ENCODE measurements at places on chromosomes 6 and 20.

- no peak for DNase-seq
Observed at GRCh38 chr6:4773181-4773580, 3.0 kb upstream of the CDYL start.

GRCh38 chr6:79425589-79426311 lies 111.5 kb downstream of the LCA5 start:
- DNase-seq: no peak

DNA sequence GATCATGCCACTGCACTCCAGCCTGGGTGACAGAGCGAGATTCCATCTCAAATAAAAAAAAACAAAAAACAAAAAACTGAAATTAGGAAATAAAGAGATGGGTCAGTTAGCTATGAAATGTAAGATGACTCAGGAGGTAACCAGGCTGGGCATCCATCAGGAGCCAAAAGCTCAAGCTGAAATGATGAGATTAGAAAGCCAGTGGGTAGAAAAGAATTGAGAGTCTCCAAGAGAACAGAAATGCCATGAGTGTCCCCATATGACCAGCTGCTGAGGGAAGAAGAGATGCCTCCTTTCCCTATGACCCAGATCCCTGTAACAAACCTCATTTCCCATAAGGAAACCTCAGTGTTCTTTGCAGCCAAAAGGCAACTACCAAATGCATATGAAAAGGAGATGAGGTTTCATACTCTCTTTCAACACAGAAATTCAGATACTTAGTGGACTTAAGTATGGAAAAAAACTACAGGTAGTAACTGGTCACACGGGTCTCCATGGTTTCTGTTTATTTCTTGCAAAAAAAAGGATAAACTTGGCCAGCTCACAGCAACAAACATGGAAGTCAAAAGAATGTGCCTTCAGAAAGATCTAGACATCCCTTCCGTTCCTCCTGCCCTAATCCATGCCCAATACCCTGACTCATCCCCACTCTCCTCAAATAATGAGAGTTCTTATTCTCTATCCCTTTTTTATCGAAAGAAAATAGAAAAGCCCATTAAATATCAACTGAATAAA lies 8.1 kb downstream of the ARHGAP18 start:
- no peak for DNase-seq

GRCh38 chr6:19830171-19830570 lies 7.0 kb upstream of the ID4 start:
- no peak for DNase-seq

DNA sequence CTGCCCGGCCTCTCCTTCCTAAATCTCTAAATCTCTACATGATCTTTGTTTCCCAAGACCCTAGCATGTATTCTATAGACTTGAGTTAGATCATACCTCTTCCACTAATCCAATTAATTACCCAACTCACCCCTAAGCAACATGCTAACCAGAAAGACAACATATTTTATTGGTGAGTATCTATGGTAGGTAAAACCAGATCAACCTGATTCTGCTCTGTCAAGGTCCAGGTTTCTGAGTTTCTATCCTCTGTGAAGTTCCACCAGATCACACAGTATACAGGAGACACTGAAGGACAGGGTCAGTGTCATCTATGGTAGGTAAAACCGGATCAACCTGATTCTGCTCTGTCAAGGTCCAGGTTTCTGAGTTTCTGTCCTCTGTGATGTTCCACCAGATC lies 363.2 kb upstream of the MARCKS start:
- no peak for DNase-seq

DNA sequence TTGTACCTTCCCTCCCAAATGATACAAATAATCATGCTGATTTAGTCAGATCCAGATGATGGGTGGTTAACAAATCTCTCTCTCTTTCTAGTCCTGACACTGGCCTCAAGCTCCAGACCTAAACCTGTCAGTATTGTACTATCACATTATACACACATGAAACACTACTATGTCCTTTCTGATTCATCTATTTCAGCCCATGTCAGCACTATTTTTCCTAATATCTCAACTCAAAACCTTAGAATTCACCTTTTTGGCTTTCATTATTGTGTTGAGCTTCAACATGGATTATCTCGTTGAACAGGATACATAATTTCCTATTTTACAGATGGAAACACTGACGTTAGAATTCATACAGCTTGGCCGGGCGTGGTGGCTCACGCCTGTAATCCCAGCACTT lies 3.5 kb downstream of the PIGU start:
- DNase-seq: no peak

DNA sequence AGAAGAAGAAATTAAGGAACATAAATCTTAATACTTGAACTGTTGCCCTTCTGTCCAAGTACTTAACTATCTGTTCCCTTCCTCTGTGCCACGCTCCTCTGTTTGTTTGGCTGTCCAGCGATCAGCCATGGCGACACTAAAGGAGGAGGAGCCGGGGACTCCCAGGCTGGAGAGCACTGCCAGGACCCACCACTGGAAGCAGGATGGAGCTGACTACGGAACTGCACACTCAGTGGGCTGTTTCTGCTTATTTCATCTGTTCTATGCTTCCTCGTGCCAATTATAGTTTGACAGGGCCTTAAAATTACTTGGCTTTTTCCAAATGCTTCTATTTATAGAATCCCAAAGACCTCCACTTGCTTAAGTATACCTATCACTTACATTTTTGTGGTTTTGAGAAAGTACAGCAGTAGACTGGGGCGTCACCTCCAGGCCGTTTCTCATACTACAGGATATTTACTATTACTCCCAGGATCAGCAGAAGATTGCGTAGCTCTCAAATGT lies 17.1 kb downstream of the IRF4 start:
- no peak for DNase-seq

- no peak for DNase-seq
Observed at GRCh38 chr6:32222333-32223230, 1.3 kb downstream of the NOTCH4 start.

- DNase-seq: no peak
Observed at GRCh38 chr6:105596284-105596755, 193.4 kb upstream of the PREP start.

DNA sequence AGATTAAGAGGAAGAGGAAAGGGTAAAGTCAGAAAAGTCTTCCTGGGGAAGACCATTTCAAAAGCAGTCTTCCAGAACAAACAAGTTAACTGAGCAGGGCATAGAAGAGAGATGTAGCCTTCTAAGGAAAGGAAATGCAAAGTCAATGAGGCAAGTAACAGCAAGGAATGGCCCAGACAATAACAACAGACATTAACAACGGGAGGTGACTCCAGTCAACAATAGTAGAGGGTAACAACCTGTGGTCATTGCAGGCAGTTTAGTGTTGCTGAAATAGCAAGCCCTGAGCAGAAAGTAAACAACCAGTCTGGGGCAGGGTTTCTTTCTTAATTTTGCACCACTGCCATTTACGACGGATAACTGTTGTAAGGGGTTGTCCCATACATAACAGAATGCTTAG lies 2.1 kb downstream of the MDN1 start:
- DNase-seq: no peak

GRCh38 chr20:44217342-44218092 lies 6.9 kb upstream of the OSER1 start:
- no peak for DNase-seq

GRCh38 chr6:150857062-150857944 lies 8.2 kb upstream of the MTHFD1L start:
- no peak for DNase-seq

- no peak for DNase-seq
Observed at GRCh38 chr6:12178521-12178920, 111.6 kb upstream of the EDN1 start.

DNA sequence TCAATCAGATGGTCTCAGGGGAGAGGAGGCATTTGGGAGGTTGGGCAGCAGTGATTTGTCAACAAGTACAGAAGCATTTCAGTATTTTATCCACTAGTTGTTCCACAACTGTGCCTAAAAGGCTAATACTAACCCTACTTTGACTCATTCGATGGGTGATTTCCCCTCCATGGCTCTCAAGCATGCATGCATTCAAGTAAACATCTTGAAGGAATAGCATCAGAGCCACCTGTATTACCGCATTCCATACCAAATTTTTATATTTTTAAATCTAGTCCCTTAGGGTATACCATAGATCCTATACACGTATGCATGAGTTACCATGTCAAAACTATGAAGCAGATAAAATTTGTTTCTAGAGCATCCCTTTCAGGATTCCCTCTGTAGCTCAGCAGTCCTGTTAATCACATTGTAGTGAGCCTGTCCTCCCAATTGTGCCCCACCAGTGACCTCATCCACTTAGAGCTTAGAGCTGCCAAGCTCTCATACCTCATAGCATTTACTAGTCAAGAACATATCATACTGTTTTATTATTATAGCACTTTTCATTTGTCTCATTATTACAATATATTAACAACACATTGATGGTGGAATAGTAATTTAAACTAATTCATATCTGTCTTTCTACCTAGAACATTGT lies 213.8 kb downstream of the LAMA2 start:
- no peak for DNase-seq

GRCh38 chr6:131382631-131383030 lies 190.4 kb upstream of the ARG1 start:
- DNase-seq: no peak

- DNase-seq: no peak
Observed at GRCh38 chr20:21618759-21619416, 86.6 kb upstream of the PAX1 start.

GRCh38 chr20:41145317-41145716 lies 8.0 kb downstream of the PLCG1 start:
- DNase-seq: no peak

- DNase-seq: no peak
Observed at GRCh38 chr6:15518878-15519277, 143.9 kb downstream of the DTNBP1 start.

GRCh38 chr6:12246900-12247299 lies 43.3 kb upstream of the EDN1 start:
- no peak for DNase-seq

DNA sequence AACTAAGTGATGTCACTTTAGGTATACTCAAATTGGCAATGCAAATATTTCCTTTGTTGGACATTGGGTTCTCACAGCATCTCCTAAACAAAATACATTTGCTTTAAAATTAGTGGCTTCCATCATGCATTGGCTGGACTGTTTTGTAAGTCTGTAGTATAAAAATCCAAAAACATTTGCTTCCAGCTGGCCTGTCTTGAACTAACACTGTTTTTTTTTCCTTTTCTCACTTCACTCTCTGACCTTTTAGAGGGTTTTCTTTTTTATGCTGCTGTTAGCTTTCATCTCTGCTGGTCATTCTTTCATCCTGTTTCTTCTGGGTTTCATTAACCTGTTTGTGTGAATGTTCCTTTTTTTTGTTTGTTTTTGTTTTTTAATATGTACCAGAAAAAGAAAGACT lies 121.7 kb upstream of the MLIP start:
- DNase-seq: no peak

GRCh38 chr6:144149894-144150709 lies at the start of gene STX11:
Gene STX11 (plus strand): TSS chr6:144150517. CDS start chr6:144186628, 36,111 bp downstream.
- DNase-seq: peak; percentile 36

DNA sequence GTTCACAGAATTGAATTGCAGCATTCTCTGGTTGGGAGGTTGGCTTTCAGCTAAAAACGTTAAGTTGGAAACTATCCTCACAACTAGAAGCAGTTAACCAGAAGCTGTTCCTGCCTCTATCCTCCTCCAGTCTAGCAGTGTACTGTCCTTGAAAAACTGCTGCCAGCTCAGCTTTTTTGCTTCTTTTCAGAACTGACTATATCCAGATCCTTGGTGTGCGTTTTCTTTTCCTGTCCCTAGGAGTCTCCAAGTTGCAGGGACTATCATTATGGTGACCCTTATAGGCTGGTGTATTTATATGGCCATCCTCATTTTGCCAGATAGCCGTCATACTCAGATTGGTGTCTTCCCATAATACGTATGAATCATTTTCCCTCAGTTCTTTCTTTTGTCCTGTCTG lies 5.5 kb downstream of the ITCH start:
- DNase-seq: peak; percentile 21

DNA sequence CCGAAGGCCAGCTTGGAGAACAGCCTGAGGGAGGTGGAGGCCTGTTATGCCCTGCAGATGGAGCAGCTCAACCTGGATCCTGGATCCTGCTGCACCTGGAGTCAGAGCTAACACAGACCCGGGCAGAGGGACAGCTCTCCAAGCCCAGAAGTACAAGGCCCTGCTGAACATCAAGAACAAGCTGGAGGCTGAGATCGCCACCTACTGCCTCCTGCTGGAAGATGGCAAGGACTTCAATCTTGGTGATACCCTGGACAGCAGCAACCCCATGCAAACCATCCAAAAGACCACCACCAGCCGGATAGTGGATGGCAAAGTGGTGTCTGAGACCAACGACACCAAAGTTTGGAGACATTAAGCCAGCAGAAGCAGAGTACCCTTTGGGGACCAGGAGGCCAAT lies 223.5 kb upstream of the ID4 start:
- no peak for DNase-seq

DNA sequence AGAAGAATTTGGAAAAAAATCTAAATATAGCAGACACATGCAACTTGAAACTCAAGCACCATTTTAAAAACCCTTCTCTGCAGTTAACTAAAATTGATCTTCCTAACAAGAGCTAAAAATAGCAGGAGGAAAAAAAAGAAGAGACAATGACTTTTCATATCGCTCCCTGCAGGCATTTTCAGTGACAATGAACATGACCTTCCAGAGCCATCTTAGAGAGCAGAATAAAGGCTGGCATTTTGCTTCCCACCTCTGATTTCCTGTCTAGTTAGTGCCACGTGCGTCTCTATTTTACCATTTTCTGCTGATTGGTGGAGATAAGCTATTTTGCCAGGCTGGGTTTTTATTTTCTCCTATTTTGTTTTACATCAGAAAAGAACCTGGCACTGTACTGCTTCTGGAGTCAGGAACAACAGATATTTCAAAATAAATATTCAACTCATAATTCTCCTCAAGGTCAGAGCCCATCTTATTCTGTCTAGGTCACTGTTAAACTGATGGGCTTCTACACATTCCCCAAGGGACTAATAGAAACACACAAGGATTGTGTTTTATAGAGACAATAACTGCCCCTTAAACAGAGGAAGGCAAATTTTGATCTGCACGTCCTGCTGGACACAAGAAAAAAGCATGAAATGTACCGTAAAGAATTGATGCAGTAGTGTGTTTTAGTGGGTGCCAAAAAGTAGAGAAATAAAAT lies 70.2 kb upstream of the ENPP5 start:
- DNase-seq: no peak

DNA sequence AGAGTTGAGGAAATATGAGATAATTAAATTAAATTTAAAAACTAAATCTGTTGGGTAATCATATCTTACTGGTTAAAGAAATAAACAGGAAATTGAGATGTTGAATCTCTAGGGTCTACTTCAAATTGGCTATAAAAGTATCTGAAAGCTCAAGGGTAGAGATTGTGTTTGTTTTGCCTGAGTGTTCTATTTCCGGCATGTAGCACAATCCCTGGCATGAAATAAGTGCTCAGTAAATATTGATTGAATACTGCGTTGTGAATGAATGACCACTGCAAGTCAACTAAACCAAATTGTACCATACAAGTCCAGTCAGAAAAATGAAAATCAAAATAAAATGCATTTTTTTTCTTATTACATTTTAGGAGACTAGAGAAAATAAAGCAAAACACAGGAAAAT lies 709.8 kb downstream of the EPM2A start:
- no peak for DNase-seq

Measured in 8988T (cell line).